ENCODE measurements at places on chromosomes 3 and 15.

DNA sequence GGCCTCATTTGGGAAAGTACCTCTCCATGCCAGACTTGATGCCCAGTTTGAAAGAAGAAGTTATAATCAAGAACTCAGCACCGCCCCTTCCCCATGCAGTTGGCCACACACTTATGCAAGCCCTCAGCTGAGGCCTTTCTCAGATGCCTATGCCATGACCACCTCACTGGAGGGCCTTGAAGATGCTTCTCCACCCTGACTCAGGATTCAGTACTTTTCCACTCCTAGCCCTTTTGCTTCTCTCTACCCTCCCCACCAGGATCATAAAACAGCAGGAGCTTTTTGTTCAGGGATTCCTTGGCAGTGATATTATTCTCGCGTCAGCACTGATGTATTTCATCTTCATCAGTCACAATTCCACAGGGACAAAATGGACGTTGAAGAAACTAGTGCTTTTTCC lies 313.5 kb downstream of the PYDC2 start:
- DNase-seq: no peak

GRCh38 chr3:141255137-141255845 lies 23.7 kb downstream of the PXYLP1 start:
- no peak for DNase-seq

- DNase-seq: no peak
Observed at GRCh38 chr3:56917361-56918110, 115.8 kb upstream of the ARHGEF3 start.

DNA sequence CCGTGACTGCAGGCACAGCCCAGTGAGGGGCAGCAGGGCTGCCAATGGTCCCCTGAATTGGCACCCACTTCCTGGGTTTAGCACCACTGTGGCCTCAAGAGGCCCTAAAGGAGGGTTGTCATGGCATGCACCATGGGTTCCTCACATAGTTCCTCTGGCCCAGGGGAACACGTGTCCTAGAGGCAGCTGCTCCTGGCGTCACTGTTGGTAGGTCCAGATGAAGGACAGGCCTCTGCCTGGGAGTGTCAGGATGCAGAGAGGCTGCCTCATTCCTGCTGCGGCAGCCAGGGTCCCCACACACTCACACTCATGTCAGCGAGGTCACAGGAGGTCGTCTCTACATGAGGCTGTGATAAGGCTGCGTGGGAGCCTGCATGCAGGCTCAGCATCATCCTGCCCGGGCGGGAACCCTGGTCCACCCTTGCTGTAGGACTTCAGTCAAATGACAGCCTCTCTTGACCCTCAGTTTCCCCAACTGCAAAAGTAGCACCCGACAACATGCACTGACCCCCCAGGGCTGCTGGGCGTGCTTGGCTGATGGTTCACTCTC lies 26.1 kb upstream of the SFMBT1 start:
- DNase-seq: no peak

GRCh38 chr15:63987796-63988378 lies 58.4 kb downstream of the DAPK2 start:
- DNase-seq: no peak

GRCh38 chr3:12856626-12857025 lies 15.3 kb upstream of the RPL32 start:
- no peak for DNase-seq

GRCh38 chr3:71565316-71565715 lies 18.2 kb downstream of the FOXP1 start:
- DNase-seq: no peak

DNA sequence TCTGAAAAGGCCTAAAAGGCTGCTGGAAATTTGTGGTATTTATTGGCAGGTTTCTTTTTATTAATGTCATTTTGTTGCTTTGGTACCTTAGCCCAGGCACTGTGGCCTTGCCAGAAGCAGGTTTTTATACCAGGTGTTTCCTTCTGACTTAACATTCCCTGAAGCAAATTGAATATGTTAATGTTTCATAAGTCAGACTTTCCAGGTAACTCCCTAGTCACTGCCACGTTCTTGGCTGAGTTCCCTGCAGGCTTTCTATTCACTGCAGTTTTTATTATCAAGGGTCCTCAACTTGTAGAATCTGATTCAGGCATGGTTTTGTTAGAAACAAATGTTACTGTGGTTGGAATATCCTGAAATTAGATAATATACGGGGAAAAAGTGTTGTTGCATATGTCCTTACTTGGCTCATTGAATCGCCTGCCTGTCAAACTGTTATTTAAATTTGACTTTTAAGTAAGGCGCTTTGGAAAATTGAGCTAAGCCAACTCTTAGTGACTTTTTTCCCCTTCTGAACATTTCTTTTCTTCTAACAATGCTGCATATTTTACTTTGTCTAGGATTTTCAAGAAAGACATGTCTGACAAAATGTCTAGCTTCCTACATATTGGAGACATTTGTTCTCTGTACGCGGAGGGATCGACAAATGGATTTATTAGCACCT lies 22.9 kb downstream of the ITPR1 start:
- DNase-seq: no peak

- DNase-seq: no peak
Observed at GRCh38 chr15:35078221-35078915, 6.7 kb downstream of the NANOGP8 start.

DNA sequence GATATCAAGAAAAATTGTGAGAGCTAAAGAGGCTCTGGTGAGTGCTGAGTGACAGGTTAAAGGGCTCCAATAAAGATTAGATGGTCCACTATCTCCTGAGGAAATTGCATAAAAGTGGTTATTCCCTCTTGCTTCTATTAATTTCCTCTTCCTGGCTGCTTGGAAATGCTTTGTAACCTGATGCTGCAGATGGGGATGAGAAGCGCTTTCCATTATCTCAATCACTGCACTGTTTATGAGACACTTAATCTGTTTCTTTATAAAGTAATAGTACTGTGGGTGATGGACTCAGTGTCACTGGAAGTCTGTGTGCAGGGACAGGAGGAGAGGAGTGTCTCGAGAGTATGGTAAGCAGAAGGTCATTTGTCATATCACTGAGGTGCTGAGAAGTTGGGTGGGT lies 305.3 kb downstream of the EPHB1 start:
- DNase-seq: no peak

DNA sequence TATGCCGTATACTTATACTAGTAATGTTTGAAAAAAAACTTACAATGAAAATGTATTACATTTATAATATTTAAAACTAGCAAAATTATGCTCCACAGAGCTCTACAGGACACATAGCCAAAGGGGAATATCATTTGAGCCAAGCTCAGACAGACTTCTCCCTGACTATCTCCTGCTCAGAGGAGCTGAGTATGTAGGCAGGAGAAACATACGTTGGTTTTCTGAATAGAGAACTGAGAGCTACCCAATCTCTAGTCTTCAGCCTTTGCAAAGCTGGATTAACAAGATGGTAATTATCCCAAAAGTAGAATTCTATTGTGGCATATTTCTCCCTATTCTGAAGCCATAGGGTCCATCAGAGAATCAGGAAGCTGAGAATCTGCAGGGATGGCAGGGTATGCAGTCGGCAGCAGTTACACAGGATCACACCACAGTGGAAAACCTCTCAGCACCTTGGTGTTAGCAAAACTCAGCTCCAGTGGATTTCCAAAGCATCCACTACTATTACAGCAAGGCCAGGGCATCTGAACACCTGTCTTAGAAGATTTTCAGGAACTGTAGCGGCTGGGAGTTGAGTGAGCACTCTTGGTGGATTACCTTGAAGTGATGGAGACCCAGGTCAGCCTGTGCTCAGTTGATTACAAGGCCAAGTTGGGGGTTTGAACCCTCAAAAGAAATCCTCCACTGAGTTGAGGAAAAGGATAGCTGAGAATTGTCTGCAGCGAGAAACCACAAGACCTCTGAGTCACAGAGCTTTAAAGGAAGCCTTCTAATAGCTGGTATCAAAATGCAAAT lies 30.1 kb downstream of the GPR15 start:
- no peak for DNase-seq

- DNase-seq: no peak
Observed at GRCh38 chr3:33395900-33396299, 44.3 kb downstream of the UBP1 start.

- DNase-seq: no peak
Observed at GRCh38 chr15:58240191-58240932, 102.2 kb downstream of the AQP9 start.

All from stimulated activated CD4-positive, alpha-beta T cell treated with anti-CD3 and anti-CD28 coated beads, Interleukin-2, amount 100 ng/mL, for 4 hours (primary cell).